ENCODE measurements at places on chromosomes 16 and 17.
A peak's percentile ranks its signal among the peaks of the same experiment; 100 is the strongest.

- DNase-seq: no peak
Measured at GRCh38 chr16:12778726-12779125, 25.0 kb downstream of the CPPED1 start.

DNA sequence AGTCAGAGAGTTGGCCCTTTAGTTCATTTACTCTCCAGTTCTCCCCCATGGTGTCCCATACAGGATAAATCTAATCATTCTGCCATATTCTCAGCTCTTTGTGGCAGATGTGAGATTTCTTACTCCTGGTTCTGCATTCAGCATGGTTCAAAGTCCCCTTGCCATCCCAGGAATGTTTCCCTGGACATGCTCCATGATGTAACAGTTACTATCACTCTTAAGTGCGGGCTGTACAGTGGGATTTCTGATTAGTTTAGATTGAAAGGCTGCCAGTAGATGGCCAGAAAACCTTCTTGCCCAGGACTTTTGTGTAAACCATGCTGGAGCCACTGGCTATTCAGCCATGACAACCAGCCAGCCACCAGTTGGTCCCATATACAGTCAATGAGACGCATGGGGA, 10.4 kb downstream of the KRT37 start:
- no peak for DNase-seq

GRCh38 chr16:15948532-15949209, 745 bp upstream of the ABCC1 start:
- peak; percentile 67 for DNase-seq

DNA sequence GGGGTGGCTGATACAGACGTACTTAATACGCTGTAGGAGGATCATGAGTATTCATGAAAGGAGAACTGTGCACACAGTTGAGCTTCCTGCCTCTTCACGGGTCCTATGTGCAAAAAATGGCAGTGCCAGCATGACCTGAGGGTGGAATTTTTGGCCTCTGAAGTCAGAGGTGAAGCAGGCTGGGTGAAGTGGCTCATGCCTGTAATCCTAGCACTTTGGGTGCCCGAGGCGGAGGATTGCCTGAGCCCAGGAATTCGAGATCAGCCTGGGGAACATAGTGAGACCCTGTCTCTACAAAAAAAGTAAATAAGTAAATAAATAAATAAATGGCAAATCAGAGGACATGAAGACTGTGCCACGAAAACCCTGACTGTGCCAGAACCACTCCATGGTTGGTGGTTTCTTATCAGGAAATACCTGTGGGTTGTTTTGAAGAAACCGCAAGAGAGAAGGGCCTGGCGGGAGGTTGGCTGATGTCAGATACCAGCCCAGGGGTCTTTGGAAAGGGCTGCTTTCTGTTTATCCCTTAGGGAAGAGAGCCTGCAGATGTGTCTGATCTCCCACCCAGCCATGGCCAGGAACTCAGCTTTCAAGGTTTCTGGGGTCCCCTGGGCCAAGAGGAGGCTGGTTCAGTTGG, 3.4 kb downstream of the ASPSCR1 start:
- no peak for DNase-seq

- no peak for DNase-seq
Measured at GRCh38 chr17:41860254-41860931, 4.8 kb downstream of the KLHL11 start.

DNA sequence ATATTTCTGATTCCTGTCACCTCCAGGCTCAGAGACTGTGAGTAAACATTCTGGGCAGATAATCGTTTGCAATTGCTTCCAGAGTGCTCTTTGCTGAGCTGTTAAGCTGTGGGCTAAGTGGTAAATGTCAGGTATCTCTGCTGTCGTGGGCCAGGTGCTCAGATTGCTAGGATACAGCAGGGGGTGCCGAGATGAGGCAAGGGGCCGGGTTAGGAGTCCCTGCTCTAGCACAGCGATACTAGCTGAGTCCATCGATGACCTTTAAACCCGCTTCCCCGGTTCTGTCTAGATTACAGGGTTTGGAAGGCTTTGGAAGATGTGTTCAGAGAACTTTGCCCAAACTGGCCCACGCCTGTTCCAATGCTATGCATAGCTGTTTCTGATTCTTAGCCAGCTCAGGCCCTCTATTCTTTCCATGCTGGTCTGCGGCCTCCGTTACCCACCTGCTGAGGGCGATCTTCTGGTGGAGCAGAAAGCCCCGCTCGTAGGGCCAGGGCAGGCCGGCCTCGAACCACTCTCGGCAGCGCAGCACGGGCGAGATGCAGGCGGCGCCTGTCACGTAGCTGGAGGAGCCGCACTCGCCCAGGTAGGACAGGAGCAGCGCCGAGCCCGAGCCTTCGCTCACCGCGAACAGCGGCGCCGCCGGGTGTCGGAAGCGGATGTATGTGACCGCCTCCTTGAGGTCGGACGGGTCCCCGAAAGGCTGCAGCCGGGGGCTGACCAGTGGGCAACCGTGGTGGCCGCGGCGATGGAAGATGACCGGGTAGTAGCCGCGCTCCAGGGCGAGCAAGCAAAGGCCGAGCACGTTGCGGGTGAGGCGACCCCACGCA, 979 bp downstream of the ABHD15 start:
- DNase-seq: peak; percentile 73

GRCh38 chr16:80954985-80955384, 51.7 kb downstream of the CMC2 start:
- no peak for DNase-seq

DNA sequence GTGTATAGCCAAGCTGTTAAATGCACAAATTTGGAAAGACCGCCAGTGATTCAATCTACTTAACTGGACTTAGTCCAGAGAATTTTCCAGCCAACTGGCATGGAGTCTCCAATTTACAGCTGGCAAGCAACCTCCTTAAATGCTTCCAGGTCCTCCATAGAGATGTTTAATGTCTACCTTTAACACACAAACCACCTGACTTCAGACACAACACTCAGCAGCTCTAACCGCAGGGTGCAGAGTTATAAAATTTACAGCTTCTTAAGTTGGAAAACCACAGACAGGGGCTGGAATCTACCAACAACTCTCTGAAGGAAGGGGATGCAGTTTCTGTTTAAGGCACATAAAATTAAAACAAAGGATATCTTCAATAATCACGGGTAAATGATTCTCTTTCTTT, 106.9 kb downstream of the SYCE1L start:
- no peak for DNase-seq

DNA sequence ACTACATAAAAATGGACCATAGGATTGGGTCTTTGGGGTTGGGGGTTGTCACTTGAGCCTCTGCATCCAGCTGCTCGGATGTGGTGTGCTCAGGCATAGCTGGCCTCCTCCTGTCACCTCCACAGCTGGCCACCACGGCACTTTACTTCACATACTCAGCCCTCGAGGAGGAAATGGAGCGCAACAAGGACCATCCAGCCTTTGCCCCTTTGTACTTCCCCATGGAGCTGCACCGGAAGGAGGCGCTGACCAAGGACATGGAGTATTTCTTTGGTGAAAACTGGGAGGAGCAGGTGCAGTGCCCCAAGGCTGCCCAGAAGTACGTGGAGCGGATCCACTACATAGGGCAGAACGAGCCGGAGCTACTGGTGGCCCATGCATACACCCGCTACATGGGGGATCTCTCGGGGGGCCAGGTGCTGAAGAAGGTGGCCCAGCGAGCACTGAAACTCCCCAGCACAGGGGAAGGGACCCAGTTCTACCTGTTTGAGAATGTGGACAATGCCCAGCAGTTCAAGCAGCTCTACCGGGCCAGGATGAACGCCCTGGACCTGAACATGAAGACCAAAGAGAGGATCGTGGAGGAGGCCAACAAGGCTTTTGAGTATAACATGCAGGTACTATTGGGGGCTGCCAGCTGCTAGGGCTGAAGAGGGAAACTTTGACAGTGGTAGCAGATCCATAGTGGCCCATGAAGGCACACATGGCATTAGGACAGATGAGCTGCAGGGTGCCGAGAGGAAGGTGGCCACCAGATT, 30.8 kb downstream of the CDIP1 start:
- no peak for DNase-seq

DNA sequence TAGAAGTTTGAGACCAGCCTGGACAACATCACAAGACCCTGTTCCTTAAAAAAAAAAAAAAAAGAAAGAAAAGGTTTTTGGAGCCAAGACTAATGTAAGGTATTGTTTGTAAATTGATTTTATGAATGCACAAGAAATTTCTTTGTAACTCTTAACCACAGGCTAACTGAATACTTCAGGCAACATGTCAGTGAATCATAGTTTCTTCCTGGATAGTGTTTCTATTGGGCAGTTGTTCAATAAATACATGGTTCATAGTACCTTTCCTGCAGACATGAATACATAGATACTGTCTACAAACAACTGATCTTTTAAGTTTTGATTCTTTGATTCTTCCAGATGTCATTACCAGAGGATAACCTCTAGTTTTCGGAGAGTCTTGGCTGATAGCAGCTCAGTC, 11.6 kb downstream of the DDX42 start:
- no peak for DNase-seq

GRCh38 chr16:47881574-47881973, 274.2 kb downstream of the ABCC12 start:
- no peak for DNase-seq

- no peak for DNase-seq
Measured at GRCh38 chr17:5715478-5715877, 131.2 kb upstream of the NLRP1 start.

DNA sequence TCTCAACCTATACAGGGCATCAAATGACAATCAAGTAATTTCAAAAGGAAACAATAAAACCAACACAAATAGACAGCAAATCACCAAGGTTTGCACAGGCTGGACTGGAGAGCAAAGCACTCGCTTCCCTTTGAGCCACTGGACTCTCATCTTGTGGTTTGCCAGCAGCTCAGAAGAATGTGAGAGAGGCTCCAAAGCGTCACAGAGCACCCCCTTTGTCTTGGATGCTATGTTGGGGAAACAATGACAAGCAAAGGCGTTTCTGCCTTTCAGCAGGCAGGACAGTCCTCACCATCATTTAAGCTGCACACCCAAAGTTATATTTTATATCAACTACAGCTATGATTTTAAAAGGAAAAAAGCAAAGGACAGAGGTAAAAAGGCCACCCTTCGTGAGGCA, 13.2 kb downstream of the SLC6A4 start:
- DNase-seq: no peak

- no peak for DNase-seq
Measured at GRCh38 chr16:77116856-77117255, 74.1 kb upstream of the MON1B start.

DNA sequence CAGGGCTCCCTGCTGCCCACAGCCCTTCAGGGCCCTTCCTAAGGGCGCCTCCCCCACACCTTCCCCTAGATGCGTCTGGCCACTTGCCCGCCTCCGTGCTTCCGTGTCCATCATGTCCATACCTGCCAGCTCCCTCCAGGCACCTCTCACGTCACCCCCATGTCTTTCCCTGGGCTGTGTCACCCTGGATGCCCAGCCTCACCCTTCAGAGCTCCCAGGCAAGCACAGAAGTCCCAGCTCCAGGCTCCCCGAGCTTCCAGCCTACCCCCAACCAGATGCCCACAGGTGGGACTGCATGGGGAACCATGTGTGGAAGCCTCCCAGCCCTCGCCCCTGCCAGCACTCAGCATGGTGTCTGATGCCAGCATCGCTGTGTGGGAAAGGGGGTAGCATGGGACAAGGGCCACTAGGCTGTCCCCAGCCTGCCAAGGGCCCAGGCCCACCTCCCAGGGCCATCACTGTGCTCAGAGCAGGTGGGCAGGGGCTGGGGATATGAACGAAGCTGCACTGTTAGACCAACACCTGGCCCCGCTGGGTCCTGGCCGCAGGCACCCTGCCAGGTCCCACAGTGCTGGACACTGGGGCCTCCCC, 1.9 kb upstream of the AXIN1 start:
- no peak for DNase-seq

DNA sequence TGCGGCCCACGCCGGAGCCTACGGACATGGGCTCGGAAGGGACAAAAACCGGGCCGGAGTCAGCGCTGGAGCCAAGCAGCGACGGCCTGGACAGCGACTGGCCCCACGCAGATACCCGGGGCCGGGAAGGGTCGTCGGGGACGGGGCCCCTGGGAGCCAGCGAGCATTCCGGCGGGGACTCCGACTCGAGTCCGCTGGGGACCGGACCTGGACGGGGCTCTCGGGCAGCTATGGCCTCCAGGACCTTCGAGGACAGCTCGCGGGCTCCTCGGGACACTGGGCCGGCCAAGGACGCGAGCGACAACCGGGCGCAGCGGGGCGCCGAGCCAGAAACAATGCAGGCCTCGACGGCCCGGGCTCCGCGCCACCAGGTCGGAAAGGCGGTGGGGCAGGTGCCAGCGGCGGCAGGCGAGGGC, 1.0 kb downstream of the MYO15B start:
- DNase-seq: peak; percentile 54

DNA sequence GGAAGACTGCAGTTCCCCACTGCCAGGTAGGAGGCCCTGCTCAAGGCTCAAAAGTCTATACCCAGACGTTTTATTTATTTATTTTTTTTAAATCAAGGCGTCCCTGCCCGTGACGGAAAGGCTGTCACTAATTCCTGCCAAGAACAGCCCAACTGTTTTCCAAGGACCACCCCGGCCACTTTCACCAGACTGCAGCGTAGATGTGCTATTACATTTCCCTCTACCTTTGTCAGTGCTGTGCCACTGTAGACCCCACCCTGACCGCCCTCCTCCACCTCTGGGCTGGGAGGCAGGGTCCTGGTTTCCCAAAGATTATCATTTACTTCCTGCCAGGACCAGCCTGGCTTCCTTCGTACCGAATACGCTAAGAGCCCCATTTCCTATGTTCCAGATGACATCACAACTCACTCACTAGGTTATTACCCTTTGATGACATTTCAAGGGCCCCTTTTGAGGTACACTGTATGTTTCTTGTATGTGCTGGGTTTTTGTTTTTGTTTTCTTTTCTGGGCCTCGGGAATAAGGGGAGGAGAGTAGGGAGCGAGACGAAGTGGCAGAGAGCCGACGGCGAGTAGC, 6.3 kb upstream of the RNF227 start:
- DNase-seq: no peak

DNA sequence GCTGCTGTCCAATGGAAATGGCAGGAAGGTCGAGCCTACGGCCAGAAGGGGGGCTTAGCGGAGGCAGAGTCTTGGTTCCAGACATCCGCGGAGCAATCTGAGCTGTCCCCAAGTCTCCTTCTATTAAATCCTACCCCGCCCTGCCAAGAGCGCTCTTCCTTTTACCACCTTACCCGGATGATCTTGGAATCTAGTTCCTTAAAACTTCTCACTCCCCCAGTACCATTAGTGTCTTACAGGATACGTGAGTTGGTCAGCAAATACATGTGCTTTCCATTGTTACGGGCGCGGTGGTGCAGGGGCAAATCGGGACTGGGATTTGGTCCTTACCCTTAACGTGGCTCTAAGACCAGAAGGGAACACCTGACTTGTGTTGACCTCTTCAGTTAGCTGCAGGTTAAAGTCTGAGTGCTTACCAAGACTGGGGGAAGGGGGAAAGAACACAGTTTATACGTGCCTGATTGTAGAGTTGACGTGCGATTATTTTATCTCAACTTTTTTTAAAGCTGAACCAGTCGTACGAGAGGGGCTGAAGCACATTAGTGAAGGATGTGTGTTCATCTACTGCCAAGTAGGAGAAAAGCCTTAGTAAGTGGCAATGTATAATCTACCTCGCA, 495 bp downstream of the TXNDC17 start:
- DNase-seq: no peak

- no peak for DNase-seq
Measured at GRCh38 chr17:79026376-79027273, 2.7 kb downstream of the C1QTNF1 start.

Measured in GM13977 (cell line).